Nasal cavity respiratory epithelium epithelial cell of viscerocranial mucosa (primary cell): ENCODE measurements at places on chromosomes 2 and 18. TPM values are rescaled to one million over a fixed set of nuclear protein-coding genes. Genes with fewer than 3 reads are reported as not detected.

Gene RPL31
- total RNA-seq, result 1,277 and 1,465 TPM in 2 replicates

Gene FASTKD2
- total RNA-seq, result 58.4 and 67.0 TPM in 2 replicates

Gene ATP8B1
- 28.0 and 55.8 TPM in 2 replicates for total RNA-seq

Gene ASPRV1
- total RNA-seq, result 0.21 and 0.34 TPM in 2 replicates

Gene DNAH7
- total RNA-seq, result under 0.01 and 0.14 TPM in 2 replicates

Gene LYPD6
- 1.4 TPM in 2 replicates for total RNA-seq

Gene ANKRD29
- total RNA-seq, result 8.9 and 23.4 TPM in 2 replicates

Gene CAPN14
- total RNA-seq, result 1.4 and 6.1 TPM in 2 replicates

Gene APCDD1
- total RNA-seq, result not detected in 2 replicates

Gene ALPG
- not detected in 2 replicates for total RNA-seq

Gene CTNNA2
- total RNA-seq, result not detected in 2 replicates

Gene SERPINB3
- 32.5 and 258 TPM in 2 replicates for total RNA-seq
